NCI-H2029 treated with DMSO at 0.1 percent for 48 hours (cell line): ENCODE measurements at places on chromosomes 5 and 9.

GRCh38 chr5:125185740-125186139 is 439.3 kb upstream of the ZNF608 start:
- no peak for DNase-seq

DNA sequence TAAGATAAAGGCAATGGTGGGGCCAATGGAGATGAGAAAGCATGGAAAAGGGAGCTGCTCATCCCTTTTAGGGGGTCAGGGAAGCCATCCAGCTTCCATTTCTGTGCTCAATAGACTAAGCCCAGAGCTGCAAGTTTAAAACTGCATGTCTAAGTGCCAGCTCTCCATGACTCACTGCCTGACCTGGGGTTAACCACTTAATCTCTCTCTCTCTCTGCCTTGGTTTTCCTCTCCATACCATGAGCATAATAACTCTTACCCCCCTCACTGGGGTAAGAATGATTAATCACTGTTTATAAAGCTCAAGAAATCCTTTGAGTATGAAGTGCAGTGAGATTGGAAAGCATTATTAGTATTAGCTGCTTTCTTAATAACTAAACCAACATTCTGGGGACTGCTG is 1382.4 kb upstream of the WWC1 start:
- no peak for DNase-seq

- peak; percentile 26 for DNase-seq
Measured at GRCh38 chr5:61599370-61600122, 267.5 kb downstream of the ZSWIM6 start.

DNA sequence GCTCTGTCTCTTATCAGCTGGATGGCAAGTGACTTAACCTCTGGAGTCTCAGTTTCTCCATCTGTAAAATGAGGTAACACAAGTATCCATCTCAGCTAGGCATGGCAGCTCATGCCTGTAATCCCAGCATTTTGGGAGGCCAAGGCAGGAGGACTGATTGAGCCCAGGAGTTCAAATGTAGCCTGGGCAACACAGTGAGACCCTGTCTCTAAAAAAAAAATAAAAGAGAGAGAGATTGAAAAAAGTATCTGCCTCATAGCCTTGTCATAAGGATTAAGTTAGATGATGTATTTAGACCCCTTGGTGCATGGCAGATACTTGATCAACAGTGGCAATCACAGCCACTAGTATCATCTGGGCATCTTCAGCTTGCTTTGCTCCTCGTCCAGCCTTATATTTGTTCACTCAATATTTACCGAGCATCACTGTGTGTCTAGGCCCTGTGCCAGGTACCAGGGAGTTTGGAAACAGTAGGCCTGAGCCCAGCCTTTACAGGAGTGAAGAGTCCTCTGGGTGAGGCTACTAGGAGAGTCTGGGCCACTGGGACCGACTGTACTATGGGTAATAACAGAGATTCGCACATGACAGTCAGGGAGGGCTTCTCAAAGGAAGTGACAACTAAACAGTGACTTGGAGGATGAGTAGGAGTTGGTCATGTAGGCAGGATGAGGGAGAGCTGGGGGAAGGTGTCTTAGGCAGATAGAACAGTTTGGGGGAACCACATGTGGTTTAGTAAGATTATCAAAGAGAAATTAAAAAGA is 34.2 kb downstream of the CORO2A start:
- peak; percentile 94 for DNase-seq

GRCh38 chr9:98381311-98382103 is 126.1 kb upstream of the TBC1D2 start:
- no peak for DNase-seq

- DNase-seq: no peak
Measured at GRCh38 chr9:37899041-37899440, 4.9 kb downstream of the SLC25A51 start.

- DNase-seq: no peak
Measured at GRCh38 chr9:133375116-133375723, 640 bp downstream of the SURF4 start.

DNA sequence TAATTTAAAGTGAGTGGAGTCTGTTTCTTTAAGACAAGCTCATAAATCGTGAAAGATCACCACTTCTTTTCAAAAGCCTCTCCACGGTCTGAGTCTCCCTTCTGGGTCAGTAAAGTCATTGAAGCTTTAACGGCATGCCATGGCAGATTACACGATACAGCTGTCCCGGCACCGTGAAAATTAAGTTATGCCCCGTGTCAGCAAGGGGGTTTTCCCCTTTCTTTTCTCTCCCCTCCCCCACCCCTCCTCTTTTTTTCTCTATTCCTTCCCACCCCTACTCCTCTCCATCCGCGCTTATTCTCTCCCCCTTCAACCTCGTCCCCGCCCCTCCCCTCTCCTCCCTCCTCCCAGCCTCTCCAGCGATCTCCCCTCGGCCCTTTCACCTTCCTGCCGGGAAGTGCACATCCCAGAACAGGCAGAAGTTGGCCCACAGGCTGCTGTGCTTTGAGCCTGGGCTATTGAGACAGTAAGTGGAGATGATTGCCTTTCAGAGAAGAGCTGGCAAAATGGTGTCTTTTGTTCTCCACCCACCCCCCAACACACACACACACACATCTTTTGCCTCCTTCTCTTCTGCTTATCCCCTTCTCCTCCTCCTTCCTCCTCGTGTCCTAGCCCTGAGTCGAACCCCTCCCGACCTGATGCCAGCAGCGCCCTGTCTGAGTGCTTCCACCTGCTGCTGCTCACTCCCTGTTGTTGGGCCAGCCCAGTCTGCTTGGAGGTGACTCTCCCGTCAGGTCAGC is 44.1 kb downstream of the GAS1 start:
- no peak for DNase-seq

DNA sequence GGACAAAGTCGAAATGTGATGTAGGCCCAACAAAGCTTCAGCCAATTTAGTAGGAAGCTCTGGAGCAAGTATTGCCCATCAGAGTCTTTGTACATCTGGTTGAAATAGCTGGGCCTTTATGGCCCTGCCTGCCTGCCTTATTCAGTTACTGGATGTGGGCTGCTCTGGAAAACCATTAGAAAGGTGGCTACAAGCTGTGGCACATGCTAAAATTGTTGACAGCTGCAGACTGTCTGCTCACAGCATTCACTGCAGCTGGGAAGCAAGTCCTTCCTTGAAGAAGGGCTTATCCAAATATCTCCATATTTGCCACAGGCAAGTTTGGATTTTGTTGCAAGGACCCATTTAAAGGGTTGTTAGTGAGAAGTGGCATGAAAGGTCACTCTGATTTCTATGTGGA is 24.4 kb downstream of the SMIM15 start:
- no peak for DNase-seq

DNA sequence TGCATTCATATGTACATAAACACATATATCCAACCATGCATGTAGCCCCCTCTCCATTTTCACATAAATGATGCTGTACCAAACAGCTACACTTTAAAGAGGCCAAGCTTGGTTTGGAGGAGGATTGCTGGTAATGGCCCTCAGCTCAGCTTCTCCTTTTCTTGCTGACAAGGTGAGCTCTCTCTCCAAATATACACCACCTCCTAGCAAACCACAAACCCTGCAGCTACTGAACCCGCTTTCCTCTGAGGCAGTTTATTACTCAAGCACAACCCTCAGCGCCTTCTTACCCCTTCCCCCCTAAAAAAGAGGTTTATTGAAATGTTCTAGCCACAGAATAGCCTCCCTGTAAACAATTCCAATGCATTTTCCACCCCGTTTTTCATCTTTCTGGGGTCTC is 54.0 kb downstream of the ALG2 start:
- no peak for DNase-seq

GRCh38 chr5:56749842-56750241 is 65.5 kb upstream of the MAP3K1 start:
- DNase-seq: peak; percentile 12

- DNase-seq: no peak
Measured at GRCh38 chr5:178203670-178204181, 607 bp upstream of the HNRNPAB start.

GRCh38 chr9:133553973-133554713 is 19.6 kb downstream of the ADAMTSL2 start:
- no peak for DNase-seq

DNA sequence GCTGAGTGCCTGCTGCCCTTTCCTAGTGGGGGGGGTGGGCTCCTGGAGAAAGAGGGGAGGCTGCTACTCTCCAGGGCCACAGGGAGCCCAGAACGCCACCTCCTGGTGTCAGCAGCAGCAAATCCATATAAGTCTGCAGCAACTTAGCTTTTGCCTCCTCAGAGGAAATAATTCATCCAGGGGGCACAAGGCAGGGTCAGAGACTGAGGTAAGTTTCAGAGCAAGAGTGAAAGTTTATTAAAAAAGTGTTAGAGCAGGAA is 4.0 kb upstream of the CLPTM1L start:
- DNase-seq: no peak
